Left hindlimb (tissue), 1 donor: ENCODE measurements at places on chromosomes 12 and 14.
A peak's percentile ranks its signal among the peaks of the same experiment; 100 is the strongest.

DNA sequence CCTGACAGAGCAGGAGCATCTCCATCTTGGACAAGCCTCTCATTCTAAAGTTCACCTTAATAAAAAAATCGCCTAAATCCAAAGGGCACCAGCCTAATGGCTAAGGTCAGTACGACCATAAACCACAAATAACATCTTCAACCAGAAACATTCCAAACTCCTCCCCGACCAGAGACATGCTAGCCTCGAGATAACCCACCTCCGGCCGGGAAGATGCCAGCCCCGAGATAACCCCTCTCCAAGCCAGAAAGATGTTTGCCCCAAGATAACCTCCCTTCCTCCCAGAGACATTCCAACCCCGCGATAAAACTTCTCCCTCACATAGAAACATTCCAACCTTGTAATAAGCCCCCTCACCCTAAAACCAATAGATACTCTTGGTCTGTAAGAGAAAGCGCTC lies 86.8 kb upstream of the PKP2 start:
- no peak for DNase-seq

DNA sequence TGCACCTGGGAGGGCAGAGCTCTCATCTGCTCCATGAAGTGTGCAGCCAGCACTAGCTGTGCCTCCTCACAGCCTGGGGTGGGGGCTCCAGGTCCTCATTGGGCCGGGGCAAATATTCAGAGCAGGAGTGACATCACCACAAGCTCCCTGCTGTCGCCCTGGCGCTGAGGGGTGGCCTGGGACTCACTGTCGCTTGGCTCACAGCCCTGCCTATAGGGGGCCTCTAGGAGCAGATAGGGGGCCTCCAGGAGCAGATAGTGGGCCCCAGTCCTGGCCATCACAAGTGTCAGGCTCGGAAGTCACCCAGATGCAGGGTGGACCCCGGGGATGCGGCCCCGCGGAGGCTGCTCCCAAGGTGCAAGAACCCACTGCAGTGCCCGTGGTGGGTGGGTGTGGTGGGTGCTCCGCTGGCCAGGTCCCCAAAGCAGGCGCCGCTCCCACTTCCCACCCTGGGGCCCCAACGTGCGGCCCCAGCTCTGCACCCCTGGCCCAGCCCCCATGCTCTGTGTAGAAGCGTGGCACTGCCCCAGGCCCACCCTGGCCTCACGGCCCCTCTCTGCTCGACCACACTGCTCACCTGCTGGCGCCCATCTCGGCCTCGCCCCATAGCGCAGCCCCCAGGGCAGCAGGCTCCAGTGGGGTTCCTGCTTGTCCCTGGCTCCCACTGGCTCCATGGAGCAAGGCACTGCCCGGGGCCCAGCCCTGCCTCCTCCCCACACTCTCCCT lies 18.0 kb downstream of the SYNJ2BP start:
- no peak for DNase-seq

DNA sequence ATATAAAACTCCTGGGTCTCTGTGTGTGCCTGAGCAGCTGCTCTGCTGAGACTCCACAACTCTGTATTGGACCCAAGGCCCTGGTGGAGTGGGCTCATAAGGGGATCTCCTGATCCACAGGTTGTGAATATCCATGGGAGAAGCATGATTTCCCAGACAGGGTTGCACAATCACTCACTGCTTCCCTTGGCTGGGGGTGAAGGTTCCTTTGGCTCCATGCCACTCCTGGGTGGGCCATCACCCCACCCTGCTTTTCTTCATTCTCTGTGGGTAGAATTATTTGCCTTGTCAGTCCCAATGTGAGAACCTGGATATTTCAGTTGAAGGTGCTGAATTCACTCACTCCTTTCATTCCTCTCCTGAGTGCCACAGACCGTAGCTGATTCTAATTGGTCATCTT lies 205.2 kb upstream of the TMEM260 start:
- DNase-seq = no peak

GRCh38 chr12:100254876-100255275 lies 12.0 kb downstream of the DEPDC4 start:
- DNase-seq = no peak

DNA sequence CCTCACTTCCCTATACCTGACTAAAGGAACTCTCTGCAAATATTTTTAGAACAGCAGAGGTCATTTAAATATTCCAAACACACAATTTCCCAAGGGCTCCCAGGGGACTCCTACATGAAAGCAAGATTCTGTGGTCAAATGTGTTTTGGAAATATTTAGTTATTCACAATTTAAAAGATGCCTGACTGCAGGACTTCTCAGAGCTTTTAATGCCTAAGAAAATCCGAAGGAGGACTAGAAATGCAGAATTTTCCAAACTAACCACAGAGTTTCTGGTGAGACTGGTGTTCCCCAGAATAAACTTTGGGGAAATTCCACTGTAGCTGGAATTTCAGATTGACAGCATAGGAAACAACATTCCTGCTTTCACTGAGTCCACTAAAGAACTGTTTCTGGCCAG lies 84.8 kb upstream of the MAP1LC3B2 start:
- DNase-seq = no peak

DNA sequence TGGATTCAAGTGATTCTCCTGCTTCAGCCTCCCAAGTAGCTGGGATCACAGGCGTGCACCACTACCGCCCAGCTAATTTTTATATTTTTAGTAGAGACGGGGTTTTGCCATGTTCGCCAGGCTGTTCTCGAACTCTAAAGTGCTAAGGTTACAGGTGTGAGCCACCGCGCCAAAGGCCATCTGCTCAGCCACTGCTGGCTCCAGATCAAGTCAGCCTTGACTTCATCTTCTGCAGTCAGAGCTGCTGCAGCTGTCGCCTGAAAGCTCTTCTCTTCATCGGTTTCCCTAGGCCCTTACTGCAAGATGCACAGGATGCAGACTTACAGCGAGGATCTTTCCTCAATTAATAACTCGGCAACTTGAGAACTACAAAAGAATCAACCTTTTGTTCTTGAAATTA lies 66.8 kb downstream of the CLIP1 start:
- no peak for DNase-seq

- no peak for DNase-seq
These were observed at the start of gene IL23A for GRCh38 chr12:56338308-56339157. IL23A (plus strand) TSS chr12:56338884; CDS start chr12:56339045, 161 bp downstream.

DNA sequence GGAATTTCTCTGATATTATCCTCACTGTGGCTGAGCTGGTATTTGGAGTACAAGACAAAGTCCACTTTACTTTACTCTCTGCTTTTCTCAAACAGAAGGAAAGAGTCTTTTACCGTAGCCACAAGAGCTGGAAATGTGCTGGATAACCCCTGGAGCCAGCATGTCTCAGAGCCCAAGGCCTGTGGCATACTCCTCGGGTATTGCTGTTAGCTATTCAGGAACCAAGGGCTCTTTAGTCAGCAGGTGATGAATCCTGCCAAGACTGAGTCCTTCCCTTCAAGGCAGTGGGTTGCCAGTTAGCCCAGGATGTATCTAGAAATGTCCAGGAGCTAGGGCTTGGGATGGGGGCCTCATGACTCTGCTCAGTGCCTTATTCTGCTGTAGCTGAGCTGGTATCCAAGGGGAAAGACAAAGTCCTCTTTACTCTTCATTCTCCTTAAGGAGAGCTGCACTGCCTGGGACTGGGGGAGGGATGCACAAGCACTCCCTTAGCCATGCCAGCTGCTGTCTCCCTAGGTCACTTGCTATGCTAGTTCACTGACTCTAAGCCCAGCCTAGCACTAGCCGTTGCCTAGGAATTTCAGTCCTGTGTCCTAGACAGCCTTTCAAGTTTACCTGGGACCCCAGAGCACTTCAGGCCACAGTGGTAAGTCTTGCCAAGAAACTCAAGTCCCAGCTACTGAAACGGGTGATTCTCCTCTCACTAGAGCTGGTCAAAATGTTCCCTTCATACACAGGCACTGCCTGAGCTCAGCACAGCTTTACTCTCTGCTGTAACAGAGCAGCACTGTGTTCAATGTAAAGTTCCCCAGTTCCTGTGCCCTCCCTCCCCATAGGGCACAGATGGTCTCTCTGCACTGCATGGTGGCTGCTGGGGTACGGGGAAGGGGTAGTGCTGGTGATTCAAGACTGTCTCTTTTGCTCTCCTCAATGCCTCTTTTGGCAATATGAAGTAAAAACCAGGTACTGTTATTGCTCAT lies 136.4 kb downstream of the SLC35F4 start:
- peak; percentile 37 for DNase-seq

DNA sequence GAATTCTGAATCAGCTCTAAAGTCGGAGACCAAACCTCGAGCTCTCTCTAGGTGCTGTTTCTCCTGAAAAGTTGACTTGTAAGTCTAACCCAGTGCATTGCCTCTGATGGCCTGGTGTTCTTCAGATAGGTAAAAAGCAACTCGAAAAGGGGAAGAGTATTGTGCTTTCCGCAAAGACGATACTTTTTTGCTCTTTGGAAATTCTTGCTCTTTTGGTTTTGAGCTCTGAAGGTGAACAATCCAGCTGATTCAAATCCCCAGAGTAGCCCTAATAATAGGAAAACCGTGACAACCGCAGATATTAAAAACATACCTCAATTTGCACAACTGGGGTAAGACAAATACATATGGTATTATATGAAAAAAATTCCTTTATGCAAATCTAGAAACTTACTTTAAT lies 447.4 kb downstream of the RAD51B start:
- DNase-seq = no peak

DNA sequence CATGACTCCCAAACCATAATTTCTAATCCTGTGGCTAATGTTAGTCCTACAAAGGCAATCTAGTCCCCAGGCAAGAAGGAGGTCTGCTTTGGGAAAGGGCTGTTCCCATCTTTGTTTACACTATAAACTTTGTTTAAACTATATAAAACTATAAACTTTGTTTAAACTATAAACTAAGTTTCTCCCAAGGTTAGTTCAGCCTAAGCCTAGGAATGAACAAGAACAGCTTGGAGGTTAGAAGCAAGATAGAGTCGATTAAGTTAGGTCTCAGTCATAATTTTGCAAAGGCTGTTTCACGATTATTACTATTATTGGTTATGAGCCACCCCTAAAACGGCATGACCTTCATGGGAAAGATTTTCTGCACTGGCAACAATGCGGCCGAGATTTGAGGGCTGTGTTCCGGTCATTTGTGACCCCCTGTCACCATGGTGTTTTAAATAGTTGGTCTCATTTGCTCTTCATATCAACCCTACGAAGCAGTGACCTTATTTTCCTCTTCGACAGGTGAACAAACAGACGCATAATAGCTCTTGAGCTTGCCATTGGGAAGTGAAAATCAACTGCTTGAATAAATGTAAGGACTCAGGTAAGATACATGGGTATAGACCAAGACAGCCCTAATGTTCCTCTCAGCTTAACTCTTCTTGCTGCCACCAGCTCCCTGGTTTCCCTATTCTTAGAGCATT lies 322.6 kb upstream of the TMEM132C start:
- DNase-seq = no peak

DNA sequence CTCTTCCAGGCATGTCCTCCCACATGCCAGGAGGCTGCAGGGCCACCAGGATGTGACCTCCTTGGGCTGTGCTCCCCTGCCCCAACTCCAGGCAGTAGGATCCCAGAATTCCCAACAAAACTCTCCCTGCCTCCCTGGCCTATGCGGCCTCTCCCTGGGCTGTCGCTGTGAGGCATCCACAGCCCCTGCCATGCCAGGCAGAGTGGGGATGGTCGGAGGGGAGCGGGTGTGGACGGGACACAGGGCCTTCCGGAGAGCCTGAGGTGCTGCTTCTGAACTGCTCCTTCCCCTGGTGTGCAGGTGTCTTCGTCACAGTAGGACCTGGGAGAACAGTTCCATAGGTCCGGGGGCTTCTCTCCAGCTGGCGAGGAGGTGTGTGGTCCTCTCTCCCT lies 18.3 kb downstream of the GPR132 start:
- DNase-seq = peak; percentile 13

DNA sequence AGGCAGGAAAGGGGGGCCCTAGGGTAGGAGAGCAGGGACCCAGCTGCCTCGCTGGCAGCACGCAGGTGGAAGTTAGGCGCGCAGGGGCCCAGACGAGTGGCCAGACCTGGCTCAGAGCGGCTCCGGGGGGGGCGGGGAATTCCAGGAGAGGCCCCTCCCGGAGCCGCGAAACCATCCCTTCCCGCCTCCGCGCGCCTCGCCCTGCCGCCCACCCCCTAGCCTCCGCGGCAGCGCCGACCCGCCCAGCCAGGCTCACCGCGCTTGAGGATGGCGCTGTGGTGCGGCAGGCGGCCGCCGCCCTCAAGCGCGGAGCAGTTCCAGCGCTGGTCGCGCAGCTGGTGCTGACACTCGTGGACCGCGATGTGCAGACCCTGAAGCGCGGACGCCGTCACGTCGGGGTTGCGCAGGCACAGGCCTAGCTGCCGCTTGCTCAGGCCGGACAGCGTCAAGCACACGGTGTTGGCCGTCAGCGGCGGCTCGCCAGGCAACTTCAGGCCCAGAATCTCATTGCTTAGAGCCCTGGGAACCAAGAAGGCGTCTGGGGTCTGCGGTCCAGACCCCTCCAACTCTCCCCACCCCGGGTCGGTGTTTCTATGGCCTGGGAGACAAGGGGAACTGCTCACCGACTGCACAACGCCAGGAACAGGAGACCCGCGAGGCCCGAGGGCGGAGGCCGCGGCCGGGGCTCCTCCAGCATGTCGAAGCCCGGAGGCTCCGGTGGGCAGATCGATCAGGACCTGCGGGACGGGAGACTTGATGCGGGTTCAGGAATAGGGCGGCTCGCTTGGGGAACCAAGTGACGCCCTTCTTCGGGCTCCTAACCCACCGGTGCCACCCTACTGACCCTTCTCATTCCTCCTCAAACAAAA lies 1.5 kb downstream of the WNT10B start:
- DNase-seq = no peak

GRCh38 chr12:53476769-53477209 lies 22.5 kb downstream of the MAP3K12 start:
- no peak for DNase-seq

GRCh38 chr14:96805956-96806355 lies 8.8 kb downstream of the VRK1 start:
- no peak for DNase-seq

GRCh38 chr12:91983935-91984334 lies 161.7 kb downstream of the BTG1 start:
- no peak for DNase-seq

DNA sequence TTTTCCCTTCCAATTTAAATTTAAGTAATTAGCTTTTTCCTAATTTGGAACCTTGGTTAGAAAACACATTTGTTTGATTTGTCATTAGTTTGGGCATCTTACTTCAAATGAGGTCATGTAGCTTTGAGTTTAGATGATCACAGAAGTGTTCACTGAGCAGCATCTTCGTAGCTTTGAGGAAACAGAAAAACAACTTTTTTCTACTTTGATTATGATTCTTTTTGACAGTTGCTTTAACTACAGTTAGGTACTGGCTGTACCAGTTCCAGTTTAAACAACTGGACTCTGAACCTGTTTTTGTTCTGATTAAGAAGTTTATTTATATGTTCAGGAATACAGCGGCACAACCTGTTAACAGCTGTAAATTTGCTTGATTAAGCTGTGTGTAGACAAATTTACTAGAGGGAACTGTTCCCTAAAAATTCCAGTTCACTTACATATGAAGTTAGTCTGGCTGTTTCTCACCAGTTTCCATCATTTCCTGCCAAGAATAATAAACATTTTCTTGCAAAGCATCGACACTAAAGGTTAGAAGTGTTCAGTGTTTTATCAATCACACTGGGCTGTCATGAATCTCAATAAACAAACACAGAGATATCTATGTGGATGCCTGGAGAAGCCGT lies 191.9 kb downstream of the RAD51B start:
- DNase-seq = no peak
